ENCODE measurements at places on chromosomes 6 and 20.

DNA sequence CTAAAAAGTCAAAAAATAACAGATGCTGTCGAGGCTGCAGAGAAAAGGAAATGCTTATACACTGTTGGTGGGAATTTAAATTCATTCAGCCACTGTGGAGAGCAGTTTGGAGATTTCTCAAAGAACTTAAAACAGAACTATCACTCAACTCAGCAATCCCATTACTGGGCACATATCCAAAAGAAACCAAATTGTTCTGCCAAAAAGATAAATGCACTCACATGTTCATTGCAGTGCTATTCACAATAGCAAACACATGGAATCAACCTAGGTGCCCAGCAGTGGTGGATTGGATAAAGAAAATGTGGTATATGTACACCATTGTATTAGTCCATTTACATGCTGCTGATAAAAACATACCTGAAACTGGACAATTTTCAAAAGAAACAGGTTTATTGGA lies 116.0 kb upstream of the VGLL2 start:
- no peak for DNase-seq

GRCh38 chr6:8436966-8437365 lies 1.6 kb upstream of the SLC35B3 start:
- no peak for DNase-seq

- peak; percentile 68 for DNase-seq
These were observed 13.8 kb upstream of the POPDC3 start for GRCh38 chr6:105193647-105194046.

- no peak for DNase-seq
These were observed 64.5 kb downstream of the IPCEF1 start for GRCh38 chr6:154292066-154292465.

DNA sequence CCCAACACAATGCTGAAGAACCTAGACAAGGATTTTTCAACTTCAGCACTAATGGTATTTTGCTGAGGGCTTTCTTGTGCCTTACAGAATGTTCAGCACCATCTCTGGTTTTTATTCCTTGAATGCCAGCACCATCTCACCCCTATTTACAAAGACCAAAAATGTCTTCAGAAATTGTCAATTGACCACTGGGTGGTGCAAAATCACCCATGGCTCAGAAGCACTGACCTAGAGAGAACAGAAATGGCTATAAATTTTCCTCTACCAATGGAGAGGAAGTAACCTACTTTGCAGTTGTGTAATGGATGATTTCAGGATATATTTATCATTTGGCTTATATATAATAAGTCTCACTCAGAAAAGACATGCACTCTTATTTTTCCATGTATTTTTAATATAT lies 431.0 kb upstream of the IRAK1BP1 start:
- DNase-seq, result peak; percentile 45

All from HFFc6 (cell line).